T-helper 2 cell treated with Interferon-gamma antibody and Interleukin-4, amounts not matched to agents 100 ng/mL and 5 ng/mL, for 36 hours (primary cell): ENCODE measurements at places on chromosomes 11 and 22. TPM values are rescaled to one million over a fixed set of nuclear protein-coding genes. Genes with fewer than 3 reads are reported as not detected.

The KCNJ4 gene
- not detected in 2 replicates for total RNA-seq

The NLRP10 gene
- not detected in 2 replicates for total RNA-seq

The CSKMT gene
- 21.3 and 24.7 TPM in 2 replicates for total RNA-seq

The CACNA1I gene
- 3.9 and 4.0 TPM in 2 replicates for total RNA-seq

The TRIM29 gene
- total RNA-seq: not detected in 2 replicates

The CFAP300 gene
- total RNA-seq: not detected in 2 replicates

The CABP4 gene
- 3.7 and 4.0 TPM in 2 replicates for total RNA-seq

The CDC42BPG gene
- total RNA-seq: 0.50 and 0.82 TPM in 2 replicates

The APOBEC3B gene
- total RNA-seq: 27.4 and 27.8 TPM in 2 replicates

The MRPL23 gene
- 71.6 and 73.8 TPM in 2 replicates for total RNA-seq

The NRGN gene
- 5.7 and 5.8 TPM in 2 replicates for total RNA-seq

The OR51B2 gene
- not detected in 2 replicates for total RNA-seq

The PNPLA5 gene
- total RNA-seq: not detected in 2 replicates

The C22orf31 gene
- total RNA-seq: not detected in 2 replicates

The OR8H2 gene
- not detected in 2 replicates for total RNA-seq

The OR51L1 gene
- total RNA-seq: not detected in 2 replicates

The VSIG10L2 gene
- not detected in 2 replicates for total RNA-seq

The ANKRD49 gene
- total RNA-seq: 21.4 and 23.6 TPM in 2 replicates

The PGA5 gene
- total RNA-seq: not detected in 2 replicates

The CRACR2B gene
- total RNA-seq: 6.4 and 8.0 TPM in 2 replicates

The HORMAD2 gene
- 0.45 and 0.98 TPM in 2 replicates for total RNA-seq

The OR5B21 gene
- 0.82 and 1.1 TPM in 2 replicates for total RNA-seq

The RGL4 gene
- 31.4 and 34.7 TPM in 2 replicates for total RNA-seq

The LGALS12 gene
- total RNA-seq: 0.14 TPM in 2 replicates

The HOATZ gene
- total RNA-seq: not detected in 2 replicates

The PPM1F gene
- 15.3 and 16.8 TPM in 2 replicates for total RNA-seq

The MRPL21 gene
- total RNA-seq: 67.7 and 69.1 TPM in 2 replicates

The P2RY2 gene
- 0.07 TPM in 1 of 2 replicates, not detected in the other for total RNA-seq

The GRM5 gene
- total RNA-seq: not detected in 2 replicates

The OR51I1 gene
- not detected in 2 replicates for total RNA-seq

The TMPRSS13 gene
- total RNA-seq: 2.8 and 3.9 TPM in 2 replicates
